Stimulated activated CD8-positive, alpha-beta memory T cell treated with anti-CD3 and anti-CD28 coated beads, Interleukin-15, amount 100 ng/mL, for 4 hours (primary cell): ENCODE measurements at places on chromosomes 1 and 21.

DNA sequence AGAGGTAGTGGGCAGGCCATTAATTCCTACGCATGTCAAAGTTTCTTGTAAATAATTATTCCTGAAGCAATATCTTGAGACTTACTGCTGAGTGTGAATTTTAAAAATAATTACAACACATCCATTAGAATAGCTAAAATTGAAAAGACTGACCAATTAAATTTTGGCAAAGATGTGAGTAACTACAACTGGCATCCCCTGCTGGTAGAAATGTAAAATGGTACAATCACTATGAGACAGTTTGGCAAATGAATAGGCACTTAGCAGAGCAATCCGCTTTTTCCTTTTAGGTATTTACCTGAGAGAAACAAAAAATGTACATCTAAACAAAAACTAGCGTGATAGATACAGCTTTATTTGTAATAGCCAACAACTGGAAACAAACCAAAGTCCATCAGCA, 798.9 kb downstream of the BRINP3 start:
- no peak for DNase-seq

DNA sequence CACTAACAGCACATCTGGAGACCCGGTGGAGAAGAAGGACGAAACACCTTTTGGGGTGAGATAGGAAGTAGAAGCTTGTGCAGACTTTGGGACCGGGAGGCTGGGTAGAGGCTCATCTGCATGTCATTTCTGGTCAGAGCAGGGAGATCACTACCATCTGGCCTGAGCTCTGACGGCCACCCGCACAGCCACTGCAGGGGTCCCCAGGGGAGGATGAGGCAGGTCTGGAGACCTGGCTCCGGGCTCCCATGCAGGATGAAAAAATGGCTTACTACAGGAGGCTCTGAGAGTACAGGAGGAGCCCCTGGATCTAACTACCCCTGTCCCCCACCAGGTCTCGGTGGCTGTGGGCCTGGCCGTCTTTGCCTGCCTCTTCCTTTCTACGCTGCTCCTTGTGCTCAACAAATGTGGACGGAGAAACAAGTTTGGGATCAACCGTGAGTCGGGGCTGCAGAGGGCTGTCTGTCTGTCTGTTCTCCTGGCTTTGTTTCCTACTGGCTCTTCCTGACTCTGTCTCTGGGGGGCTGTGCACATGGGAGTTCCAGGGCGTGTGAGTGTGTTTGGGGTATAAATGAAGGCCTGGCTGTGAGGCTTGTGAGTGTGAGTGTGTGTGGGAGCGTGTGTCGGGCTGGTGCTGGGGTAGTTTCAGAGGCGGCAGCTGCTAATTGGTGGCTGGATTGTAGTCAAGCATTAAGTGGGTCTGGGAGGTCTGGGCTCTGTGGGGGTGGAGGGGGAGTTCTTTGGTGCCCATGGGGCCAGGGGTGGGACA, 14.1 kb downstream of the NTRK1 start:
- DNase-seq: no peak

GRCh38 chr1:48600182-48600581, 128.2 kb upstream of the SPATA6 start:
- no peak for DNase-seq

DNA sequence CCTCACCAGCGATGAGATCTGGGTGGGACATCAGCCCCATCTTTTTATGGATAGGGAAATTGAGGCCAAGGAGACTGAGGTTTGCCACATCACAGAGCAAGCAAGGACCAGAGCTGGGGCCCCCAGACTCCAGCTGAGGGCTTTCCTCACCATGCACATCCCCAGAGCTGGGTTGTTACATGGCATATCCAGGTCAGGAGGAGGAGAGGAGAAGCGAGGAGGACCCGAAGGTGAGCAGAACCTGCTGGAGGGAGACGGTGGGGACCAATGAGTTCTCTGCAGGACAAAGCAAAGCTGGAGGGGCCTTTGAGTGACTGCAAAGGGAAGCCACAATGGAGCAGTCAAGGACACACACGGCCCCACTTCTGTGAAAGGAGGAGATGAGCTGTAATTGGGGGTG, 255.5 kb upstream of the CSF3R start:
- DNase-seq: no peak

DNA sequence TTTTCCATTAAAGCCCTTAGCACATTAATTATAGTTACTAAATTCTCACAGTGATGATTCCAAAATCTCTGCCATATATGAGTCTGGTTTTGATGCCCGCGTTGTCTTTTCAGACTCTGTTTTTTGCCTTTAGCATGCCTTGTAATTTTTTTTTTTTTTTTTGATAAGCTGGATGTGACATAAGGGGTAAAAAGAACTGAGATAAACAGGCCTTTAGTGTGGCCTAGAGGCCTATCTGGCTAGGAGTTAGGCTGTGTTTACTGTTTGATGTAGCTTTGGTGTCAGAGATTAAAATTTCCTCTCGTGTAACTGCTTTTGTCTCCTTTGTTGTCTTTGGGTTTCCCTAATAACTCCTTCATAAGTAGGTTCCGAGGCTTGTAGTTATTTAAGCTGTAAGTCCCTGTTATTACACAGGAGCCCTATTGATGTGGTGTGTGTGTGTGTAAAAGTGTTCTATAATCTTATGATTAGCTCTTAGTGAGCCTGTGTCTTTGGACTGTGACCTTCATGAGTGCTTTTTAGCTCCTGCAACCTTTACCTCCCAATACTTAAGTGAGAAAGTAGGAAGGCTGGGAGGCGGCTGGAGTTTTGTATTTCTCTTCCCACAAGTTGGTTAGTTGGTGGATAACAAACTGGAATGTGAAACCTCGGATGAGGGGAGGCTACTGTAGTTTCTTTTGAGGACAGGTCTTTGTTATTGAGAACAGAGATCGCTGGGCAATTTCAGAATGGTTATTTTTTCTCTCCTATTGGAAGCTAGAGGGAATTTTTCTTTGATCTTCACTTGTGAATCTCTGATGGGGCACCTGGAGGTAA, 19.3 kb downstream of the HS2ST1 start:
- DNase-seq: no peak
